ENCODE measurements at places on chromosomes 6 and 20. TPM values are rescaled to one million over a fixed set of nuclear protein-coding genes. Genes with fewer than 3 reads are reported as not detected.

GRCh38 chr6:49950415-49950751, 13.6 kb downstream of the DEFB114 start:
- DNase-seq, result no peak

DNA sequence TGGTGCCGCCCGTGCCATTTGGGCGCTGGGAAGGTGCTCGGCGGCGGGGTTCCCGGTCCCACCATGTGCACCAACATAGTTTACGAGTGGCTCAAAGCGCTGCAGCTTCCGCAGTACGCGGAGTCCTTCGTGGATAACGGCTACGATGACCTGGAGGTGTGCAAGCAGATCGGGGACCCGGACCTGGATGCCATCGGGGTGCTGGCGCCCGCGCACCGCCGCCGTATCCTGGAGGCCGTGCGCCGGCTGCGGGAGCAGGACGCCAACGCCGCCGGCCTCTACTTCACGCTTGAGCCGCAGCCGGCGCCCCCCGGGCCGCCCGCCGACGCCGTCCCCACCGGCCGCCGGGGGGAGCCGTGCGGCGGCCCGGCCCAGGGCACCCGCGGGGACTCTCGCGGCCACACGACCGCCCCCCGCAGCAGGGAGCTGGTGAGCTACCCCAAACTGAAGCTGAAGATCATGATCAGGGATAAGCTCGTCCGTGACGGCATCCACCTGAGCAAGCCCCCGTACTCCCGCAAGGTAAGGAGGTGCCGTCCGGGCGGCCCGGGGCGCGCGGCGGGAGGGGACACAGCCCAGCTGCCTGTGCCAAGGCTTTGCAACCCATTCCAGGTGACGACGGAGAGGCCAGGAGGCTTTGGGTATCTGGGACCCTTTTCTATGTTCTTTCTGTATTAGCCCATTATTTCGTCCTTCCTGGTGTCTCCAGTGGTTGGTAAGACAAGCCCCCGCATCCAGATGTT, 547 bp downstream of the SAMD5 start:
- DNase-seq, result no peak

GRCh38 chr6:166907373-166907841, 48.9 kb downstream of the RNASET2 start:
- no peak for DNase-seq

DNA sequence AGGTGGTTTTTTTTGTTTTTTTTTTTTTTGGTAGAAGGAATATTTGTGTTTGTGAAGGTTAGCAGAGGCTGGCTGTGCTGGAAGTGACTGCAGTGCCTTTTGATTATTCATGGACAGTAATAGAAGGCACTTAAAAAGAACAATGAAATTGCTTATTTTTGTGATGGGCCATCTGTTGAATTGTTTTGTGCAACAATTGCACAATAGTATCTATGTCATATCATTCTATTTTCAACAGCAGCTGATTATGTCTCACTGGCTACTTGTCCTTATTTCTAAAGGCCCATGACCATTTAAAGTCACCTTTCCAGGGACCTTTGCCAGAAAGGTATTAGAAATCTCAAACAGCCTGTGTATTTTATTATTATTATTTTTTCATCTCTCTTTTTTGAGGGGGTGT, 70.6 kb downstream of the AFG1L start:
- no peak for DNase-seq

HLA-DOA gene
- 1.9 TPM for total RNA-seq

SNX3 gene
- 171 TPM for total RNA-seq
